ENCODE measurements at places on chromosomes 16 and 17.

- peak; percentile 36 for DNase-seq
Observed at GRCh38 chr17:31677681-31678080, 181.4 kb downstream of the COPRS start.

- DNase-seq: peak; percentile 77
Observed at GRCh38 chr17:63974594-63975192, 2.0 kb upstream of the SCN4A start.

DNA sequence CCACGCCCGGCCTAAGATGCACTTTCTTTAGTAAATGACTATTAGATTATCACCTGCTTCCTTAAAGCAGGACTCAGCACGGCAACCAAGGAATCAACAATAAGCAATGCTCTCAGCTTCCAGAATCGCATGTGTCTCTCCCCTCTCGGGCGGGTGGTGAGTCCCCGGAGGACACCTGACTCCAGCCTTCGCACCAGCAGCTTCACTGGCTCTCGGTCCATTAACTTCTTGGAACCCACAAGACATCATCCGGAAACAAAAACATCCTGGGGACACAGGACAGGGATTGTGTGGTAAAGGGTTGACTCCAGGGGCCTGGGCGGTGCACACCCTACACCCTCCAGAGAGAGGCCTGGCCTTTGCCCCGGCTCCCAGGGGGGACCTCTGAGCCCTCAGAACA lies 22.7 kb downstream of the UTS2R start:
- no peak for DNase-seq

- no peak for DNase-seq
Observed at GRCh38 chr16:27286451-27286850, 17.9 kb upstream of the NSMCE1 start.

GRCh38 chr16:48180868-48181480 lies 25.2 kb upstream of the ABCC12 start:
- no peak for DNase-seq

- DNase-seq: no peak
Observed at GRCh38 chr16:10069374-10069773, 112.9 kb downstream of the GRIN2A start.

DNA sequence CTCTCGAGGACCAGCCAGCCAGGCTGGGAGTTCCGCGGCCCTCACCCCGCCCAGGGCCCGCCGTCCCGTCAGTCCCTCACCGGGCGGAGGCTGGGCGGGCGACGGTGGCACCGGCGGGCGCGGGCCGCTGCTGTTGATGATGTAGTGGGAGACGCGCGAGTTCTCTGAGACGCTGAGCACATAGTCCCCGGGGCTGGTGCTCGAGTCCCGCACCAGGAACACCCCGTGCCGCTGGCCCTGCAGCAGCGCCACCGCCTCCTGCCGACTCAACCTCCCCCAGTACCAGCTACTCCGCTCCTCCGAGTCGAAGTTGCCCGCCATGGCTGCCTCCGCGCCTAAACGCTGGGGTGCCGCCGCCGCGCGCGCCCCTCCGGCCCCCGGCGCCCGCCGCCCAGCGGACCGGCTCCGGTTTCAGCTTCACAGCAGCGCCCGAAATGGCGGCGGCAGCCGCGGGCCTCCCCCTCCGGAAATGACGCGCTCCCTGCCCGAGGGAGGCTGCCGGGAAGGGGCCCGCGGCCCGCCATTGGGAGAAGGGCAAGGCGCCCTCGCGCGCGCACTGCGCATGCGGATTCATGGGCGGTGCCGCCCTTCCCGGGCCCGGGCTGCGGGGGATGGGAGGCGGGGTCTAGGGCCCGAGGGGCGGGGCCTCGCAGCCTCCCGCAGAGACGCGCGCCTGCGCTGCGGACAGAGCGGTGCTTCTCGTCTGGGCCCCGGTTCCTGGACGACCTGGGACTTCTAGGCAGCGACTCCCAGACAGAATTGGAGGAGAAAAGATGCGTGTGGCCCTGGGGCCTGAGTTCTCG lies at the start of gene CRK:
Gene CRK, minus strand, starts transcription at position 436 of the 803 bp plus-strand sequence. Its CDS starts 115 bp downstream, at position 321.
- DNase-seq: peak; percentile 100

DNA sequence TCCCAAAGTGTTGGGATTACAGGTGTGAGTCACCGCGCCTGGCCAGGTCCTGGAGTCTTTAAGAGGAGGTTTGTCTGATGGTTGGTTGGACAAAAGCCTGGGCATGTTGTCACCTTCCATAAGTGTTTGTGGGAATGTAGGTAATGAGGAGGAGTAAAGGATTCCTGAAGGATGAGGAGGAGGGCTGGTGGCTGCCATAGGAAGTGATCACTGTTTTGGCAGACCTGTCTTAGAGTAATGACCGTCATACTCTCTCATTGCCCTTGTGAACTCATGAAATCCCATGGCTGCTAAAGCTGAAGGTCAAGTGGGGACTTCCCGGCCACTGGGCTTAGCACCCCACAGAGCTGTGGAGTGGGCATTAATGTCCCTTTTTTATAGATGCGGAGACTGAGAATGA lies 40.5 kb downstream of the TENT4B start:
- DNase-seq: peak; percentile 55

DNA sequence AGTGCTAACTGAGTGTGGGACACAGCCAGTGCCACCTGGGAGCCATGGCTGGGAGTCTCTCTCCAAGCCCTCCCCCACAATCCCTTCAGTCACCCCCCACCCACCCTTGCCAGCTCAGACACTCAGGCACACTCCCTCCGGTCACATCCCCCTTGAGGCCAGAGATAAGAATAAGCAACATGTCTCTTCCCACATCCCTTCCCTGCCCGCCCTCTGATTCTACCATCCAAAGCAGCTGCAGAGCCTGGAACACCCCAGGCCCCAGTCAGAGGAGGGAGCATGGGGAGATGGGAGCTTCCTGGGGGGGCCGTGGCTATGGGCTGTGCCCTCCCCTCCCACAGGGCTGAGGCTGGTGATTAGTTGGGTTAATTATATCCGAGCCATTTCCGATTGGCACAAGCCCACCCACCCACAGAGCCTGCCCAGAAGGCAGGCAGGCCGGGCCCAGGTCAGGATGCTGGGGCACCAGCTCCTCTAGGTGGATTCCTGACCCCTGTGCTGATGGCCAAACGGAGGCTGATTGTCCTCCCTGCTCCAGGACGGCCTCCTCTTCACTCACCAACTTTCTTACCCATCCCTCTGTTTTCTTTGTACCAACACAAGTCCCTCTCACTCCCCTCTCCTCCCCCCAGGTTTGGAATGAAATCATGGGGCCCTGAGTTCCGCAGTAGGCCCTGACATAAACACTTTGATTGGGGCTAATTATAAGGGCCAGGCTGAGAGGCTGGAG lies 28.6 kb upstream of the MEIOC start:
- DNase-seq: peak; percentile 70

DNA sequence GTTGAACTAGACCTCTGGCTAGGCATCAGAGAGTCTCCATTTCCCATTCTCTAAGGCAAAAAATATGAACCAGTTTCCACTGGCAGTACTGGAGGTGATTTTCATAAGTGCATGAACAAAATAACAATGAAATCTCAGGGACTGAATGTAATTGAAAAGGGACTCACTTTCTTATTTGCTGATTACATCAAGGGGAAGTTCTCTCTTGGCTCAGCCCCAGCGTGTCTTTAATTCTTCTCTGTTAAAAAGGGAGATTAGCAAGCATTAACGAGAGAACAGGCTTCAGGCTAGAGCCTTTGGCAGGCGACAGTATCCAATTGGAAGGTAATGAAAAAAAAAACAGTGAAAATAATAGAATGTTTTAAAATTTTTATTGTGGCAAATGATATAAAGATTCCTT lies 34.0 kb upstream of the ADAMTS18 start:
- no peak for DNase-seq

- no peak for DNase-seq
Observed at GRCh38 chr17:11264183-11264871, 23.3 kb downstream of the SHISA6 start.

- DNase-seq: no peak
Observed at GRCh38 chr16:23334950-23335349, 32.8 kb downstream of the SCNN1B start.

Measured in endodermal cell (in vitro differentiated cells).